ENCODE measurements at places on chromosomes 13 and 19.

- no peak for DNase-seq
Observed at GRCh38 chr19:7360393-7360984, 11.8 kb downstream of the ARHGEF18 start.

- no peak for DNase-seq
Observed at GRCh38 chr13:40490086-40490758, 176.2 kb downstream of the FOXO1 start.

DNA sequence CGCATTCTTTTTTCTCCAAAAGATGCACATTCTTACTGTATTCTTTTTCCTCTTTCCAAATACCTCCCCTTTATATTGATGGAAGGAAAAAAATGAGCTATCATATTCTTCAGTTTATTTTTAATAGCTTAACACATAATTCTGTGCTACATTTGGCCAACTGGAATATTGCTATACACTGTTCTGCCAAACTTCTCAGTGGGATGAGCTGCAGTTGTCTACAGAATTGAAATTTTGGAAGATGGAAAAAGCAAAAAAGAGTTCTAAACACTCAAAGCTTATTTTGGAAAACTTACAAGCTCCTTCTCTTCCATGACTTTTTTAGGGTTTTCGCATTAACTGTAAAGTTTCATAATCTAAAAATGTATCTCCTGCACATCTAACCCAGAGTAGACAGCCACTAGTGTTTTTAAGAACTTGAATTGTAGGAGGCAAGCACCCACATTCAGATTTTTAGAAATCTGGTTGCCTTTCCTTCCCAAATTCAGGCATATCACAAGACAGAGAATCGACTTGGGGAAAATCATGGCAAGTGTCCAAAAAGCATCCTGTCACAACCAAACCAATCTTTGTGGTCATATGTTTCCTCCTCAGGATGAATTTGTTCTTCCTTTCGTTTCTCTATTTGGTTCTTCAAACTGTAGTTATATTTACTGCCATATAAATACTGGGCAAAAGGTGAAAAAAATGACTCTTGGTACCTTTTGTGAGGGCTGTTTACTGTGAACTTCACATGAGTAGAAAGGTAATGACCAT lies 111.4 kb upstream of the FRY start:
- DNase-seq: no peak

- DNase-seq: no peak
Observed at GRCh38 chr13:37418490-37418889, 180.1 kb downstream of the POSTN start.

DNA sequence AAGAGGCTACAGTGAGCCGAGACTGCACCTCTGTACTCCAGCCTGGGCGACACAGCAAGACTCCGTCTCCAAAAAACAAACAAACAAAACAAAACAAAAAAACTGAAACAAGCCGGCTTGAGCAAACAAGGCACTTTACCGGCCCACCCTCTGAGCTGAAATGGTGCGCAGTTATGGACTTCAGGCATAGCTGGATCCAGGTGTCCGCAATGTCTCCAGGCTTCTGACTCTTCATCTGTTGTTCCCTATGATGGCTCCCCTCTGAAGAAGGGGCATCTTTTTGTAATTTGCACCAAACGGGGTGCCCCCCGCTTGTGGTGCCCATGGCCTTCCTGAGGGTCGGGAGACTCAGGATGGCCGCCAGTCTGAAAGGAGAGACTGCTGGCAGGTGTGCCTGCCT lies 6.2 kb downstream of the C2CD4C start:
- DNase-seq: no peak

DNA sequence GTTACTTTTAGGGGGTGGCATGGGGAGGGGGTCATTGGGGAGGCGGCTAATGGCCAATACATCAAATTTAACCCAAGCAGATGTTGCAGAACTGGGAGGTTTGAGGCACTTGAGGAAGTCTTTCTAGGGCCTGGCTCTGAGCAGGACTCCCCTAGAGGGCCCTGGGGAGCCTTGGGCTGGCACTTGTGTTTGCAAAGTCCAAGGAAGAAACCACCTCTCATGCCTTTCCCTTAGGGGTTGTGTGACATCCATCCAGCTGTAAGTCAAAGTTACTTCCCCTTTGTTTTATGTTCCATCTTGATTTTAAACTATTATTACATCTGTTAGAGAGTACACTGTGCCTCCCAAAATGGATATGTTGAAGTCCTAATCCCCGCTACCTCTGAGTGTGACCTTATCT lies 159.9 kb downstream of the KATNAL1 start:
- DNase-seq: no peak

DNA sequence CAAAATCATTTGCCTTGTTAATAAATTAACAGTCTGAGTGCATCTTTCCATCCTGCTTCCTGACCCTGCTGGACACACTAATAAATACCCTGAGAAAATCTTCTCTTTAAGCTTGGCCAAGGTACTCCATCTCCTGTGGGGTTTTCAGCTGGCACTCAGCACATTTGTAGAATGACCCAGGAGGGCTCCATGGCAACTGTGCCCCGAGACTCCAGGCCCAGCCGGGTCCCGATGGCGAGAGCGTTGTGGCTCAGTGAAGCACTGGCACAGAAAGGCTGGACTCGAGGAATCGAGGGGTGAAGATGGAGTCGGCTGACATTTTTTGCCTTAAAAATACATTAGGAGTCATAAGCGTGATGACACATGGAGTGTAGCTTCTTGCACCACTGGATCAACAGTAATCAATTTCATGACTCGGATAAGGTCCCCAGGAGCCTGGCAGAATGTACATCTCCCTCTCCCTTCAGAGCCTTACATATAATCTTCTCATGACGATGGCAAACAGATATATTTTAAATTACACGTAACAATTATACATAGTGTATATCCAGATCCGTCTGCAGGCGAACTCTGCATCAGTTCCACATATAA lies 85.4 kb downstream of the SLC7A1 start:
- no peak for DNase-seq

GRCh38 chr19:35595928-35596327 lies 10.0 kb downstream of the PMIS2 start:
- no peak for DNase-seq

DNA sequence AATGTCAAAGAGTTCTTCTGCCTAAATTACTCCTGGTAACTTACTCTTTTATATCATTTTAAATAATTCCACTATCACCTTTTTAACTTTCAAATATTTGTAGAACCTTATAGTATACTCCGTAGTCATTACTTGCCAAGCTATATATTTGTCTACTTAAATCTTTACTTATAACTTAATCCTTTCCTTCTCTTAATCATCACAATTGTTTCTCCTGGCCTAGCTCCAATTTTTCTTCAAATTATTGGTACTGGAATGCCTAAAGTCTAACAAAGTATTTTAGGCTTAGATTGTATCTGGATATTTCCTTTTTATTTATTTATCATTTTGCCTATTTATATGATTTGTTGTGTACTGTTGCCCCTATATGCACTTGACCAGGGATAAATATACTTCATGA lies 109.5 kb downstream of the MZT1 start:
- DNase-seq: no peak

- no peak for DNase-seq
Observed at GRCh38 chr13:67351114-67351513, 121.0 kb upstream of the PCDH9 start.
